Osteocyte (in vitro differentiated cells): ENCODE measurements at places on chromosomes 5 and 9. TPM values are rescaled to one million over a fixed set of nuclear protein-coding genes. Genes with fewer than 3 reads are reported as not detected.

GRCh38 chr5:163877865-163878264 lies 372.4 kb downstream of the MAT2B start:
- H3K27me3 ChIP-seq, result no peaks in the 10 kb centered on the region
- H3K27ac ChIP-seq, result no peak overlapping the region
- H3K4me3 ChIP-seq, result no peak overlapping the region
- no peak for DNase-seq

GRCh38 chr5:111211341-111211740 lies 12.8 kb upstream of the CAMK4 start:
- H3K4me1 ChIP-seq, result no peaks in the 10 kb centered on the region
- no peak overlapping the region for H3K27ac ChIP-seq
- H3K27me3 ChIP-seq, result peaks cover 63% of the 10 kb centered on the region
- no peak overlapping the region for H3K4me3 ChIP-seq

DNA sequence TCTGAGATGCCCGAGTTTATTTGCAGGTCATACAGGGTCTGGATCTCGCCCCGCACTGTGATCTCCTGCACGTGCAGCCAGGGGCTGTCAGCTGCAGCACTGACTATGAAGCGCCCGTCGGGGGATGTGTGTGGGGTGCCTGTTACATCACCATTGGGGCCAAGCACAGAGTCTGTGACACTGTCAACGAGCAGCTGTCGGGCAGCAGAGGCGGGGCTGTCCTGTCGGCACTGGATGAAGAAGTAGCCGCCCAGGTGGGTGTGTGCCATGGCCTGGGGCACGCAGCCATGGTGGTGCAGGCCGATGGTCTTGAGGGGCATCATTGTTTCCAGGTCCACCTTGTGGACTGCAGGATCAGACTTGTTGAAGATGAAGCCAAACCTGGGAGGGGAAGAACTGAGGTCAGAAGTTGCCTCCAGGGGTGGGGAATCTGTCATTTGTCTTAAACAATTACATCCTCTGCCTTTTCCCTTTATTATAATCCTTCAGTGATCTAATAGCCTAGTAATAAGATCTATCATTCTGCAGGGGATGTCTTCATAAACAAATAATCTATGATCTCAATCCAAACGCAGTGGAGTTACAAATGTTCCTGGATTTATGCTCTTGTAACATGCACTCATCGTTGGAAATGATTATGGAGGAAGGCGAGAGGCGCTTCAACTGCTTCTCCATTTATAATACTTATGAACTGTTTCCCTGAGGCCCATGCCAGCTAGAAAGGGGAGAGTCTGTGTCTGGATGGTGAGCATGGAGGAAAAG lies 147.8 kb downstream of the HSPA4 start:
- no peak overlapping the region for H3K27ac ChIP-seq
- H3K4me1 ChIP-seq, result peaks cover 4% of the 10 kb centered on the region
- H3K27me3 ChIP-seq, result no peaks in the 10 kb centered on the region
- H3K4me3 ChIP-seq, result no peak overlapping the region
- DNase-seq, result peak; percentile 78

DNA sequence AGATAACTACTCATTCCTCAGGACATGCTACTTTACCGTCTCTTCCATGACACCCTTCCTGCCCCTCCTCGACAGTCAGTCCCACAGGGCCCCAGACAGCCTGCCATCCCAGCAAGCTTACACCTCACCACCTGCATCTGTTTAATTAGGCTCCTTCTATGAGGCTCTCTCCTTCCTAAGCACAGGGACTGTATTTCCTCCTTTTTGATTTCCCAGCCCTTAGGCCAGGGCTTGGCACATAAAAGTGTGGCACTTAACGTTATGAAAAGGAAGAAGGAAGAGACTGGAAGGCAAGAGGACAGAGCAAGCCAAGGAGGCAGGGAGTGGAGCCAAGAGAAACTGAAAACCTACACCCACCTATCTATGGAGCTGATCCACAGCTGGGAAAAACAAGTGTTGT lies 146.8 kb downstream of the SIL1 start:
- no peaks in the 10 kb centered on the region for H3K36me3 ChIP-seq
- H3K27ac ChIP-seq, result no peak overlapping the region
- no peak for DNase-seq

GRCh38 chr5:10631316-10631996 lies 67.6 kb downstream of the ANKRD33B start:
- no peak overlapping the region for H3K4me3 ChIP-seq
- peaks cover 8% of the 10 kb centered on the region for H3K27me3 ChIP-seq
- DNase-seq, result no peak

DNA sequence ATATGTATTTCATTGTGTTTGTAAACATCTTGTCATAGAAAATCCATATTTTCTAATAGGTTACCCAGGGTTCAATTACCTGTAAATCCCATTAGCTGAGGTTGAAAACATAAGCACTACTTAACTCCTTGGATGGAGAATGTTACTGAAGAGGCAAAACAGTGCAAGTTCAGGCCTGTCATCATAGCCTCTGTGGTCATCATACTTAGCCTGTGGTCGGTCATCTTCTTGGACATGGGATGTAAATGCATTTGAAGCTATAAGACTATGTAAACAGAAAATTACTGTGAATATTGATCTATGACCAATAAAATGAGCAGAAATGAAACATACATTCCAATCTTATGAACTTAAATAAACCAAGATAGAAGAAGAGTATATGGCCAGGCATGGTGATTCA lies 164.7 kb downstream of the CHSY3 start:
- peaks cover 18% of the 10 kb centered on the region for H3K4me1 ChIP-seq
- no peaks in the 10 kb centered on the region for H3K27me3 ChIP-seq
- no peak overlapping the region for H3K4me3 ChIP-seq
- no peaks in the 10 kb centered on the region for H3K36me3 ChIP-seq

- H3K4me1 ChIP-seq, result no peaks in the 10 kb centered on the region
- DNase-seq, result no peak
- peaks cover 10% of the 10 kb centered on the region for H3K36me3 ChIP-seq
- no peak overlapping the region for H3K27ac ChIP-seq
- H3K4me3 ChIP-seq, result no peak overlapping the region
Measured at GRCh38 chr5:151520294-151520693, 70.8 kb downstream of the FAT2 start.

GRCh38 chr9:109409773-109410397 lies 88.2 kb downstream of the PTPN3 start:
- H3K27ac ChIP-seq, result no peak overlapping the region
- DNase-seq, result no peak
- no peak overlapping the region for H3K4me3 ChIP-seq
- H3K27me3 ChIP-seq, result no peaks in the 10 kb centered on the region
- H3K36me3 ChIP-seq, result peaks cover 5% of the 10 kb centered on the region

GRCh38 chr5:130109152-130109551 lies 204.9 kb downstream of the CHSY3 start:
- DNase-seq, result no peak
- H3K4me1 ChIP-seq, result peaks cover 55% of the 10 kb centered on the region
- no peak overlapping the region for H3K4me3 ChIP-seq
- no peak overlapping the region for H3K27ac ChIP-seq

GRCh38 chr9:126320158-126320922 lies 6.3 kb upstream of the MVB12B start:
- no peaks in the 10 kb centered on the region for H3K4me1 ChIP-seq
- no peak overlapping the region for H3K4me3 ChIP-seq
- no peak for DNase-seq
- H3K36me3 ChIP-seq, result no peaks in the 10 kb centered on the region

DNA sequence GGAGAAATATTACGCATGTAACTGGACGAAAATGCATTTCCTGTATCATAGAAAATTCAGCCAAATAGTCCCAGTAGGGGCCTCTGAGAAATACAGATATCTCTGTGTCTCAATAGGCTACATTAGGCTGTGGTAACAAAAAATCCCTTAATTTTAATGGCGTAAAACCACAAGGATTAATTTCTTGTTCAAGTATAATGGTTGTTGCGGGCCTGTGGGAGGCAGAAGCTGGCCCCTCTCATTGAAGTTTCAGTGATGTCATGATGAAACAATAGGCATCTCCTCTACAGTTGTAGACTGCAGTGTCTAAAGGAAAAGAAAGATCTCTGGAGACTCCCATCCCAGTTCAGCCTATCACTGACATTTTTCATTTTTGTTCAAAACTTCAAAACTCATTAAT lies 1625.6 kb upstream of the C9orf72 start:
- H3K4me1 ChIP-seq, result no peaks in the 10 kb centered on the region
- no peak overlapping the region for H3K27ac ChIP-seq
- no peaks in the 10 kb centered on the region for H3K27me3 ChIP-seq
- H3K4me3 ChIP-seq, result no peak overlapping the region

DNA sequence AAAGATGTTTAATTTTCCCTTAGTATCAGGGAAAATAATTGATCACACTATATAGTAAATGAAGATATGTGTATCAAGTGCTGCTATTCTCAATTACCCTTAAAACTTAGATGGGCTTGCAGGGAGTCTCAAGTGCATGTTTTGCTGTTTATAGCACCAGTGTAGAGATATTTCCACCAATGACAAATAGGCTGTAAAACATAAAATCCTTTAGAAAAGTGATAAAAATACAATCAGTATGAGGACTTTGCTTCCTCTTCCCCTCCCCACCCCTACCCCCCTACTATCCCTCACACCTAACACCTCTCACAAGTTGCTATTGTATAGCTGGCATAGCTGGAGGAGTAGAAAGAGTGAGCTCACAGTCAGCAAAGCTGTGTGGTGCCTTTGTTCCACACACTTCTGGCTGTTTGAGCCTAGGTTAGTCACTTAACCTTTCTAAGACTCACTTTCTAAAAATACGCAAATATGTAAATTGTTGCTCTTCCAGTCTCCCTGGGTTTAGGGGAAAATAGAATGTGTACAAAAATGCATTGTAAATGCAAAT lies 93.1 kb downstream of the PDE4D start:
- H3K27me3 ChIP-seq, result peaks cover 13% of the 10 kb centered on the region
- DNase-seq, result no peak
- no peak overlapping the region for H3K4me3 ChIP-seq
- no peaks in the 10 kb centered on the region for H3K4me1 ChIP-seq
- no peak overlapping the region for H3K27ac ChIP-seq

GRCh38 chr5:40746703-40747102 lies 9.1 kb downstream of the TTC33 start:
- no peak overlapping the region for H3K4me3 ChIP-seq
- H3K27me3 ChIP-seq, result no peaks in the 10 kb centered on the region
- DNase-seq, result no peak
- H3K27ac ChIP-seq, result peak overlapping the region; percentile 27
- H3K4me1 ChIP-seq, result peaks cover 25% of the 10 kb centered on the region
- H3K36me3 ChIP-seq, result peaks cover 29% of the 10 kb centered on the region

DNA sequence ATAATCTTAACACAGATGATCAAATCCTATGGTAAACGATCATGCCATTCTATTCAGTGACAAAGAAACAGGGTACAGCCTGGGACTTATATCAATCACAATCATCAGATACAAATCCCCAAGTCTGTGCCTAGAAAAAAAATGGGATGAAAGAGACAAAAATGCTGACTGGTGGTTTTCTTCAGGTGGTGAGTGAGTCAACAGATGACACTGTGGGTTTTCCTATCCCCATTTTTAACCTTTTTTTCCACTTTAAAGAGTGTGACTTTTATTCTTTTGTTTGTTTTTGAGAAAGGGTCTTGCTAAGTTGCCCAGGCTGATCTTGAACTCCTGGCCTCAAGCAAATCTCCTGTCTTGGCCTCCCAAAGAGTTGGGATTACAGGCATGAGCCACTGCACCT lies 3.2 kb downstream of the CIZ1 start:
- no peak overlapping the region for H3K27ac ChIP-seq
- no peak for DNase-seq

GRCh38 chr9:133370685-133371084 lies 5.2 kb downstream of the SURF4 start:
- H3K4me3 ChIP-seq, result no peak overlapping the region
- H3K36me3 ChIP-seq, result peaks cover 19% of the 10 kb centered on the region
- no peak overlapping the region for H3K27ac ChIP-seq
- DNase-seq, result no peak
- no peaks in the 10 kb centered on the region for H3K27me3 ChIP-seq

Gene ARL14EPL
- total RNA-seq, result not detected in 2 replicates

Gene CNTNAP3B
- 10.0 and 13.0 TPM in 2 replicates for total RNA-seq

Gene SNCAIP
- 4.2 and 6.0 TPM in 2 replicates for total RNA-seq

Gene MYOT
- not detected in 2 replicates for total RNA-seq

Gene ROPN1L
- not detected in 2 replicates for total RNA-seq

Gene CAST
- total RNA-seq, result 144 and 154 TPM in 2 replicates

Gene CAVIN4
- total RNA-seq, result 1.1 and 1.6 TPM in 2 replicates

Gene TESK1
- total RNA-seq, result 44.4 and 53.5 TPM in 2 replicates

Gene TMEM215
- not detected in 2 replicates for total RNA-seq
